ENCODE measurements at places on chromosomes 13 and 19.

DNA sequence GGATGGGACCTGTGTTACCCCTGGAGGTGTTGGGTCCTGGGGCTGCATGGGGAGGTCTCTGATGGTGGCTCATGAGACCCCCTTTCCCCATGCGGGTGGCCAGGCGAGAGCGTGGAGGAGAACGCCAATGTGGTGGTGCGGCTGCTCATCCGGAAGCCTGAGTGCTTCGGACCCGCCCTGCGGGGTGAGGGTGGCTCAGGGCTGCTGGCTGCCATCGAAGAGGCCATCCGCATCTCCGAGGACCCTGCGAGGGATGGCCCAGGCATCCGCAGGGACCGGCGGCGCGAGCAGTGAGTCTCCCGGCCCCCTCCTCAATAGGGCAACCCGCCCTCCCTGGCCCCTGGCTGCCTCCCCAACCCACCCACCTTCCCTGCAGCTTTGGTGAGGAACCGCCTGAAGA lies 66.0 kb downstream of the RYR1 start:
- DNase-seq = no peak

GRCh38 chr13:28513745-28514144 lies 18.8 kb upstream of the FLT1 start:
- no peak for DNase-seq

DNA sequence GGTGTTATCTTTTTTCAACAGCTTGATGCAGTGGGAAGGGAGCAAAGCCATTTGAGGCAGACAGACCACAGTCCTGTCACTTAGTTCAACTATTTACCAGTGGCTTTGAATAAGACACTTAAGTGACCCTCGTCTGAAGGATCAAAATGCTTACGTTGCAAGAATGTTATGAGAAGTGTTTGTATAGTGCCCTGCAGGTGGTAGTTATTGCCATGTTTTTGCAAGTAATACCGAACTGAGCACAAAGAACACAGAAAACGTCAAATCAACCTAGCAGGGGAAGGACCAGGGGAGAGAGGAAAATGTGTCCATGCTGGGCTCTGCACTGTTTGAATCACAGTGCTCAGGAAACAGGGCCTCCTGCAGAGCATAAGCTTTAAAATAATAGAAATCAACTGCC lies 2.8 kb downstream of the SOHLH2 start:
- DNase-seq = no peak

DNA sequence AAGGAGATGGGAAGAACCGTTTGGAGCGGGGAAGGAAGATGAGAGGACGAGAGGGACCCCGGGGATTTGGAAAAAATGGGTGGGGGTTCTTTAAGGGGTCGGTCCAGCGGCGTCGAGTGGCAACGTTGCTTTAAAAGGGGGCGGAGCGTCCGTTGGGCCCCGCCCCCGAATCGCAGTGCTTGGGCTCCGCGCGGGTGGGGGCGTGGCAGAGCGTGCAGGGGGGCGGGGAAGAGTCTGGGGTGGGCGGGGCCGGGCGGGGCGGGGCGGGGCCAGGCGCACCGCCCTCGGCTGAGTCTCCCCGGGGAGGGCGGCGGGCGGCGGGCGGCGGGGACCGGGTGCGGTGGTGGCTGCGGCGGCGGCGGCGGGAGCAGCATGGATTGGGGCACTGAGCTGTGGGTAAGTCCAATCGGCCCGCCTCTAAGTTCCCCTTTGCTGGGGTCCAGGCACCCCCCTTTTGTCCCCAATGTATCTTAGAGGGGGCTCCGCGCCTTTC lies at the start of gene TRIP10:
Gene TRIP10 (plus strand): TSS at position 291 of the 493 bp plus-strand sequence. CDS start 82 bp downstream, at position 373.
- peak; percentile 74 for DNase-seq

DNA sequence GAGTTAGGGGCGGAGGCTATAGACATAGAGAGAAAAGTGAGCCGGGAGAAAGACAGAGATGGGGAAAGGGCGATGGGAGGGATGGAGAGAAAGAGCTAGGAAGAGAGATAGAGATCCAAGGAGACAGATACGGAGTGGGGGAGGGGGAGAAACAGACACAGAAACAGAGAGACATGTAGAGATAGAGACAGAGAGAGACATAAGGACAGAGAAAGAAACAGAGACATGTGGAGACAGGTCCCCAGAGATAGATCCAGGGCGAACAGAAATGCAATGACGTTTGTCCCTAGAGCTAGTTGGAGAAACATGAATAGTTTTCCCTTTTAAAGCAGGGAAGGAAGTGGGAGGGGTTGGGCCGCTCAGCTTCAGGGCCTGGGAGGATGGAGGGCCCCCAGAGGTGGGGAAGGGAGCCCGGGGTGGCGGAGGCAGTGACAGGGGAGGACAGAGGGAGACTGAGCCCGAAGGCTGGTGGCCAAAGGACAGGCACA lies 4.6 kb downstream of the PPP1R14A start:
- no peak for DNase-seq

GRCh38 chr13:57653229-57653989 lies 21.9 kb downstream of the PCDH17 start:
- DNase-seq = no peak

DNA sequence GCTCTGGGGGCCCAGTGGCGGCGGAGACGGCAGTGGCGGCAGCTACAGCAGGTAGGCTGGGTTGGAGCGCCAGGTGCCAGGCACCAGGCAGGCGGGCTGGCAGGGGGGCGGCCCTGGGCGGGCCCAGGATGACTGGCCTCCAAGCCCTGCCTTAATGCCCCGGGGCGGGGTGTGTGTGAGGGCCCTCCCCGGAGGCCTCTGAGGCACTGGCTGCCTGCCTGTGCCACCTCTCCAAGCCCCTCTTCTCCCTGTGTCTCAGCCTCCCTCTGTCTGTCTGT lies at the start of gene KLK11:
Gene KLK11 (minus strand): TSS at position 63 of the 278 bp plus-strand sequence. CDS start 985 bp downstream, outside the sequence.
- DNase-seq = no peak

DNA sequence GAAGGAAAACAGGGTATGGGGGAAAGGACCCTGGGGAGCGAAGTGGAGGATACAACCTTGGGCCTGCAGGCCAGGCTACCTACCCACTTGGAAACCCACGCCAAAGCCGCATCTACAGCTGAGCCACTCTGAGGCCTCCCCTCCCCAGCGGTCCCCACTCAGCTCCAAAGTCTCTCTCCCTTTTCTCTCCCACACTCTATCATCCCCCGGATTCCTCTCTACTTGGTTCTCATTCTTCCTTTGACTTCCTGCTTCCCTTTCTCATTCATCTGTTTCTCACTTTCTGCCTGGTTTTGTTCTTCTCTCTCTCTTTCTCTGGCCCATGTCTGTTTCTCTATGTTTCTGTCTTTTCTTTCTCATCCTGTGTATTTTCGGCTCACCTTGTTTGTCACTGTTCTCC lies 2.7 kb downstream of the KLK3 start:
- DNase-seq = no peak

- DNase-seq = no peak
Observed at GRCh38 chr13:59633290-59633689, 530.4 kb downstream of the DIAPH3 start.

DNA sequence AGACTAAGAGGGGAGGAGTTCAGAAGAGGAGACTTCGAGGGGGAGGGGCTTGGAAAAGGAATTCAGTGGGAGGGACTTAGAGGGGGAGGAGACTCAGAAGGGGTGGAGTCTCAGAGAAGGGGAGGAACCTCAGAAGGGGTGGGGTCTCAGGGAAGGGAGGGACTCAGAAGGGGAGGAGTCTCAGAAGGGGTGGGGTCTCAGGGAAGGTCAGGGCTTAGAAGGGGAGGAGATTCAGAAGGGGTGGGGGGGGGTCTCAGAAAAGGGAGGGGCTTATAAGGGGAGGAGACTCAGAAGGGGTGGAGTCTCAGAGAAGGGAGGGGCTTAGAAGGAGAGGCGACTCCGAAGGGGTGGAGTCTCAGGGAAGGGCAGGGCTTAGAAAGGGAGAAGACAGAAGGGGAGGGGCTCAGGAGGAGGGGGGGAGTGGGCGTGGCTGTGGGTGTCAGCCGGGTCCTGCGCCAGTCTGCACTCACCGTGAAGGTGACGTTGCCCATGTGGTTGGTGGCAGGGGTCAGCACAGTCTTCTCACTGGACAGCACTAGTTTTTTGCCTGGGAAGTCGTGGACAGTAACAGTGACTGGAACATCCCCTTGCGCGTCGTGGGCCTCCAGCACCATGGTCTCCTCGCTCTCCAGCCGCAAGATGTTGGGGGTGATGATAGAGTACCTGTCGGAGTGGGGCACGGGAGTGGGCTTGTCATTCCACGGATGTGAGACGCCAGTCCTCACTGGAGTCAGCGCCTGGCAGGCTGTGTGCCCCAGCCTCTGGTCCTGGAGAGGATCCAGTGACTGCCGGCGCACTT lies 1.5 kb downstream of the C3 start:
- DNase-seq = no peak

GRCh38 chr13:76758257-76758656 lies 127.9 kb downstream of the KCTD12 start:
- DNase-seq = no peak

- DNase-seq = no peak
Observed at GRCh38 chr19:3555653-3556422, 1.5 kb downstream of the MFSD12 start.

DNA sequence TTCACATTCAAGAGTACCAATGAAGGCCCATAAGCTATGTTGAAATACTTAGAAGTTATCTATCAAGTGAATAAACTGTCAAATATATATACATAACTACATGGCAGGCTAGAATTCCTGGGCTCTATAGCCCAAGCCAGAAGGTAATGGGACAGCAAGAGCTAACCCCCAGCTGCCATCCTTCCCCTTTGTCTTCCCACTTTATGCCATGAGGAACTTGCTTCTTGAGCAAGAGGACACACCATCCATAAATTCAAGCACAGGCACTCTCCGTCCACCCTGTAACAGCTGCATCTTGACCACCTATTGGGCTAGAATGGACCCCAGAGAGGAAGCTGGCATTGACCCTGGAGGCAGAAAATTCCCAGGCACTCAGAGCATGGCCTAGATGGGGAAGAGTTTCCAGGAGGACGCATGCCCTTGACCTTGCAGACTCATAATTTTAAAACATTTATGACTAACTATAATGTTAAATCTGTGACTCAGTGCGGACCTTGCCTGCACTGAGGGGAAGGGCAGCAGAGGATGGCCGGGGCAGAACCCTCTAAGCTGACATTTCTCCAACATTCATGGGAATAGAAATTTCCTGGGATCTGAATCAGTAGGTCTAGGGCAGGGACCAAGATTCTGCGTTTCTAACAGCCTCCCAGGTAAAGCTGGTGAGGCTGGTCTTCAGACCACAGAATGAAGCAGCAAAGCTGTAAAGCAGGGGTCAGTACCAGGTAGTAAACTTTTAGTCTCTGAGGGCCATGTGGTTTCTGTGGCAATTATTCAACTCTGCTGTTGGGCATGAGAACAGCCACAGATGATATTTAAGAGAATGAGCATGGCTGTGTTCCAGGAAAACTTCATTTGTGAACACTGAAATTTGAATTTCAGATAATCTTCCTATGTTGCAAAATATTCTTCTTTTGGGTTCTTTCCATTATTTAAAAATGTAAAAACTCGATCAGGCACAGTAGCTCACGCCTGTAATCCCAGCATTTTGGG lies 71.4 kb upstream of the CLDN10 start:
- DNase-seq = no peak

DNA sequence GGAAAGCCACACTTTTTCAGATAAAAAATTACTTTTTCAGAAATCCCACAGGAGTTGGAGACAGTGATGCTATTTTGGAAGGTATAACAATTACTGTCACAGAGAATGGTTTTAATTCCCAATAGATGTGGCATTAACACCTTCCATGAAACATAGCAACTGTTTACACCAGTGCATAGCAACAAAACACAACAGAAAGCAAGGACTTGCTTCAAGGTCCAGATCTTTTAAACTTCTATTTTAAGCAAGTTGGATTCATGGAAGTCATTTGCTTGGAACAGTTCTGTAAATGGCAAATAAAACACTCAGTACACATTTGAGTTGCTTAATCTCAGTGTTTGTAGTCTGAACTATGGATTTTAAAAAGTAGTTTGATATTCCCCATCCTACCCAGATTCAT lies 385.9 kb upstream of the SPRY2 start:
- DNase-seq = no peak

DNA sequence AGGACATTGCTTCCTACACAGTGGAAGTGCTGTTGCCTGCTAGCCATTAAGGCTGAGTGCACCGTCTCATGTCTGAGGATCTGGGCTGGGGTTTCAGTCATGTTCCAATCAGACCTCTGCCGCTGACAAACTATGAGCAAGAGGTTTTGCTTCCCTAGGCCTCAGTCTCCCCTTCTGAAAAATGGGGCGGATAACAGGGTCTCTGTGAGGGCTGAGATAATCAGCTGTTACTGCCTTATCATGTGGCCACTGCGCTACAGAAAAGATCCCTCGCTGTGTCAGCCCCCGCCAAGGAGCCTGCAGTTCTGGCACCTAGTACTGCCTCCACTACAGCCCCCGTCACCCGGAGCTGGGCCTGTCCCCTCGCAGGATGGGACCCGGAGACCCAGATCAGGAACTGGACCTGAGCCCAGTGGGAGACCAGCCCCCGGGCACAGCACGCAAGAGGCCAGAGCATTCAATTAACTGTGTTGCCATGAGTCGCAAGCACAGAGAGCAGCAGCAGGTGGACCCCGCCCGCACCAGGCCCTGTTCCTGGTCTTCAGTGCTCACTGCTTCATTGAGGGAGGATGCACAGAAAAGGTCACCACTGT lies 3.0 kb upstream of the PNKP start:
- no peak for DNase-seq

DNA sequence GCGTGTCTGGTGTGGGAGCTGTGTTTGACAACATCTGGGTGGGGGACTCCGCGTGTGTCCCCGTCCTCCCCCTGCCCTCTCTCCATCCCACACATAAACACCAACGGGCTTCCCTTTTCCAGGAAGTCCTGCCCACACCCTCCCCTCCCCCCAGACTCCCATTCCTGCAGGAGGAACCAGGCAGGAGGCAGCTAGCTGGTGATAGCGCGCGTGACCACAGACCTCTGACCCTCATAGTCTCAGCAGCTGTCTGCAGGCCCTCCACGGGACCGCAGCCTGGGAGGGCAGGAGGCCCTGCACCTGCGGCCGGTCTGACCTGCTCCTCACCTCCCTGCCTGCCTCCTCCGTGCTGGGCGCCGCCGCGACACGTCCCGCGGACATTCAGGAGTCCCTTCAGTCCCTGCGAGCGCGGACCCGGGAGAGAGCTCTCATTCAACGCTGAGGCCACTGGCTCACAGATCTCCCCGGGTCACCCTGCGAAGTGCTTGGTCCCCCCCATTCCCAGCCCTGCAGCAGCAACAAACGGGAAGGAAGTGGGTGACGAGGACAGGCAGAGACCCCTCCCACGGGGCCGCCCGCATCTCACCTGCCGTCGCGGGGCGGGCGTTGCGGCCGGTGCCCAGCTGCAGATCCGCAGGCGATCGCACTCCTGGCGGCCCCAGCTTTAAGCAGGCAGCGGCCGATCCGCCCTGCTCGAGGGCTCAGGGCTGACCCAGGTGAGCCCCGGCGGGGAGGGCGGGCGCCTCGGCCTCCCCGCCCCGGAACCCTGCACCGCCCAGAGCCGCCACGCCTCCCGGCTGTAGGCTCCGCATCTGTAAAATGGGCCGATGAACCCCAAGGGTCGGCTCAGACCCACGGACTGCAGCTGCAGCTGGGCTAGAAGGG lies 1.1 kb upstream of the ACP5 start:
- DNase-seq = no peak

DNA sequence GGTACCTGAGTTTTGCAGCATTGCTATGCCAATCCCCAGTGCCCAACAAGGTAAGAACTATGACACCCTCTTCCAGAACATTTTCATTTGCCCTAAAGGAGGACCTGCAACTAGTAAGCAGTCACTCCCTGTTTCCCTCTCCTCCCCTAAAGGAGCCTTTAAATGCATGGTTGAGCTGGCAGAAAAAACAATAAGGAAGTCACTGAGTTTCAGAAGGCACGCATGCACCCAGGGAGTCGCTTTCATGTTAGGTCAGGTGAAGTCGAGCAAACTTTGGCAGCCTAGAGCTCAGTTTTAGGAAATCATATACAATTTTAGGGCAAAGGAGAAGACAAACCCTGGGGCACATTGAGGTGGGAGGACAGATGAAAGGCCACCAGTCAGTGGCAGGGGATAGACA lies 11.8 kb downstream of the NLRP11 start:
- no peak for DNase-seq
